Natural killer cell treated with Interleukin-12 subunit alpha and Interleukin-12 subunit beta and Interleukin-15 and Interleukin-18, amount 100 ng/mL, for 72 hours (primary cell): ENCODE measurements at places on chromosomes 4 and X. TPM values are rescaled to one million over a fixed set of nuclear protein-coding genes. Genes with fewer than 3 reads are reported as not detected.

- DNase-seq = no peak
Observed at GRCh38 chrX:9710332-9710731, 55.3 kb downstream of the GPR143 start.

- DNase-seq = no peak
Observed at GRCh38 chr4:87257523-87257922, 37.1 kb upstream of the KLHL8 start.

- no peak for DNase-seq
Observed at GRCh38 chrX:110241816-110242215, 76.1 kb downstream of the AMMECR1 start.

GRCh38 chrX:22467571-22467970 is 194.9 kb downstream of the CBLL2 start:
- DNase-seq = no peak

- DNase-seq = no peak
Observed at GRCh38 chr4:157226035-157226434, 5.5 kb downstream of the GRIA2 start.

- no peak for DNase-seq
Observed at GRCh38 chrX:38999967-39000745, 198.9 kb downstream of the MID1IP1 start.

Gene RAB9B
- total RNA-seq = 0.22 TPM

Gene FHL1
- total RNA-seq = 6.7 TPM

Gene SLC26A1
- not detected for total RNA-seq
